Left ventricle myocardium inferior (tissue), 1 donor: ENCODE measurements at places on chromosomes 12 and 14. TPM values are rescaled to one million over a fixed set of nuclear protein-coding genes. Genes with fewer than 3 reads are reported as not detected.

DNA sequence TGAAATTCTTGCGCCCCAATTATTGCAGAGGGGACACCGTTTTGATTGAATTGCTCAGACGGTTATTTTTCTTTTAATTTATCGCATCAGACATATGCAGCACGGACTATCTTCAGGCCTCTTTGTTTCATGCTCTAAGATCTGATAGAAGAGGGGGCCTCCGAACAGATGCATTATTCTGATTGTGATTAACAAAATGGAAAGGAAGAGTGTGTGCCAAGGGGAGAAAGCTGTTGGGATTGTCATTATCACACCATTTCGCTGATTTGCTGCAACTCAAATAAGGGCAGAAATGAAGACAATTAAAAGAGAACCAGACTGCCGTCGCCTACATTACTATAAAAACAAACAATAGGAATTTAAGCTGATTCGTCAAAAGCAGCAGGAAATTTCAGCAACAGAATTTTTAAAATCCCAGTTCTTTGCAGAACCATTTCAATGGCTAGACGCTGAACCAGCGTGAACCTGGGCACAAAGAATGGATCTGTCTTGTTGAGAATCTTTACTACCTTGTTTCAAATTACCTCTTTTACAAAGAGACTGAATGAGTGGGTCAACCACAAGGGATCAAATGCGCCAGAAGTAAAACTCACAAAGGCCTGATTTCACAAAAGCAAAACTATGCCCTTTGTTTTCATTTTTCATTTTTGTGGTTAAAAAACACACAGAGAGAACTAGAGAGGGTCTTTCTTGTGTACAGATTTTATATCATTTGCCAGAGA lies 30.6 kb downstream of the TMEM132D start:
- DNase-seq, result no peak

GRCh38 chr14:28773861-28774691 lies 7.5 kb downstream of the FOXG1 start:
- no peak for DNase-seq

DNA sequence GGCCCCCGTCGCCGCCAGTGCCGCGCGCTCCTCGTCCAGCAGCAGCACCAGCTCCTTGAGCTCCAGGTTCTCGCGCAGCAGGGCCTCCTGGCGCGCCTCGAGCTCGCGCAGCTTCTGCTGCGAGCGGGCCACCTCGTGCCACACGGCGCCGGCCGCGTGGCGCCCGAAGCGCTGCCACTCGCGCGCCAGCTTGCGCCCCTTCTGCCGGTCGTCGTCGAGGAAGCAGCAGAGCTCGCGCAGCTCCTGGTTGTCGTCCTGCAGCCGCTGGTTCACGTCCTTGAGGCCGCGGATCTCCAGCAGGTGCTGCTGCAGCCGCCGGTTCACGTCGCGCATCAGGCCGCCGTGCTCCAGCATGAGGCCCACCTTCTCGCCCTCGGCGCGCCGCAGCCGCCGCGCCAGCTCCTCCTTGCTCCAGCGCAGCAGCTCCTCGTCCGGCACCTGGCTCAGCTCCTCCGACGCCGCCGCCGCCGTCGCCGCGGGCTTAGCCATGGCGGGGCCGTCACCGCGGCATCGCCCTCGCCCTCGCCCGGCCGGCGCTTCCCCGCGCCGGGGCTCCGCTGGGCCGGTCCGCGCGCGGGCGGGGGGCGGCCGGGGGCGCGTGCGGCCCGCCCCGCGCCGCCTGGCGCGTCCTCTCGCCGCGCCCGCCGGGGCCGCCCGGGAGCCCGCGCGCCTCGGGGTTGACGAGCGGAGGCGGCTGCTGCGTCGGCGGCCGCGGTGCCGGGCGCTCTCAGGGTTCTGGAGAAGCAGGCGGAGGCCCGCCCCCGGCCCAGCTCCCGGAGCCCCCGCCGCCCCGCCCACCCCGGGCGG lies at the start of gene CCDC85C:
Gene CCDC85C (minus strand): TSS at position 737 of the 807 bp plus-strand sequence. CDS start 248 bp downstream, at position 489.
- no peak for DNase-seq

GRCh38 chr12:12543959-12544358 lies 18.7 kb downstream of the DUSP16 start:
- no peak for DNase-seq

DNA sequence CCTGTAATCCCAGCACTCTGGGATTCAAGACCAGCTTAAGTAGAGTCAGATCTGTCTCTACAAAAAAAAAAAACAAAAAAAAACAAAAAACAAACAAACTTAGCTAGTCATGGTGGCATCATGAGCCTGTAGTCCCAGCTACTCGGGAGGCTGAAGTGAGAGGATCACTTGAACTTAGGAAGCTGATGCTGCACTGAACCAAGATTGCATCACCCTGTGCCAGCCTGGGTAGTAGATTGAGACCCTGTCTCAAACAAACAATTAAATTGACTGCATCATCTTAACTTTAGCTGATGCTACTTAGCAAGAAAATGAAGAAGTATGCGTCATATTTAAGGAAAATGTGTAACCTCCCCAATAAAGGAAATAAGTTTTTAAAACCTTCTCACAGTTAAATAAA lies 136.6 kb upstream of the ATXN7L3B start:
- DNase-seq, result no peak

DNA sequence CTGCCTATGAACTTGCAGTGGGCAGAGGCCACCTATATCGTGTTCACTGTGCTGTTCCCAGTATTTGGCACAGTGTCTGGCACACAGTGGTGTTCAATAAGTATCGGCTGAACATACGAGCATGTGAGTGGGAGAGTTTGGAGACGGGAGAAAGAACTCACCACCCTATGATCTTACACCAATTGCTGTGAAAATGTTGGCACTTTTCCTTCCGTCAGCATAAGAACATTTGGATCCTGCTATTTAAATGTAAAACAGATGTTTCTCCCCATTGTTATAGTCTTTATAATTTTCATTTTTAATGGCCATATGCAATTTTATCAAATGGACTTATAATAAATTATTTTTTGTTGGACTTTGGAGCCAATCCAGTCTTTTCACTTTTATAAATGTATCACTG lies 144.4 kb downstream of the EFCAB11 start:
- DNase-seq, result no peak

- DNase-seq, result no peak
Observed at GRCh38 chr12:14959463-14959862, 1.9 kb downstream of the ARHGDIB start.

DNA sequence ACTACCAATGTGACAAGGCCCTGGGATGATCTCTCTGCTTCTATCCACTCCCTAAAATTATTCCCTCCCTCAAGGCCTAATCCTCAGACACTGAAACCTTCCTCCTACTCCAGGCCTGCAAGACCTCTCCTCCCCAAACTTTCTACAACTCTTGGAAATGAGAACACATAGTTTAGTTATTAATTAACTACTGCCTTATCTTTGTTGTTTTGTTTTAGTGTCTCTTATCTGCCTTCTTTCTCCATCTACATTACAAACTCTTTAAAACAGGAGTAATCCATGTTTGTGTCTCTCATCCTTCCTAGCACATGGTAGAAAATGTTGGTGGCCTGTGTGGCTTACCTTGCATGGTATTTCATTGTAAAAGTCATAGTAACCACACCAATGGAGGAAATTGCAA lies 139.9 kb upstream of the G2E3 start:
- no peak for DNase-seq

GRCh38 chr14:77007183-77007974 lies 21.1 kb downstream of the IRF2BPL start:
- DNase-seq, result no peak

DNA sequence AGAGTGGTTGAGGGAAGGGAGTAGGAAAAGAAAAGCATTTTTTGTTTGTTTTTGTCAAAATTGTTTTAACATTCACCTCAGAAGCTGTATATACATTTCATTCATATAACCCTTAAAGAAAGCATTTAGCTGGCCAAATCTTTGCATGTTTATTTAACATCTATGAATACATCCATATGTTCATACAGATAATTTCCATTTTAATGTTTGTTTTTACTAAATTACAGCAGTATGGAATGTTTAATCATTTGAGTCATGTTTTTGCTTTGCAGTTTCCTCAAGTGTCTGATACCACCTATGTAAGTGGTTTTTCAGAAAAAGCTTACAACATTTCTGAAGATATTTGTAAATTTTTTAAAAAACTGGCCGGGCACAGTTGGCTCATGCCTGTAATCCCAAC lies 84.3 kb upstream of the ATF1 start:
- no peak for DNase-seq

GRCh38 chr12:77488041-77488620 lies 342.6 kb upstream of the NAV3 start:
- no peak for DNase-seq

Gene P3H3
- 17.5 TPM for total RNA-seq

Gene GPRC5A
- 0.77 TPM for total RNA-seq

Gene PRH1
- total RNA-seq, result 5.6 TPM

Gene FGF23
- not detected for total RNA-seq

Gene ZNF605
- 12.9 TPM for total RNA-seq

Gene PTMS
- total RNA-seq, result 104 TPM

Gene A2M
- total RNA-seq, result 502 TPM
